M059J (cell line): ENCODE measurements at places on chromosomes 7 and 10.

- no peak for DNase-seq
Observed at GRCh38 chr7:122637784-122638183, 61.1 kb downstream of the RNF133 start.

- DNase-seq: no peak
Observed at GRCh38 chr10:38072552-38072951, 21.6 kb upstream of the ZNF37A start.

DNA sequence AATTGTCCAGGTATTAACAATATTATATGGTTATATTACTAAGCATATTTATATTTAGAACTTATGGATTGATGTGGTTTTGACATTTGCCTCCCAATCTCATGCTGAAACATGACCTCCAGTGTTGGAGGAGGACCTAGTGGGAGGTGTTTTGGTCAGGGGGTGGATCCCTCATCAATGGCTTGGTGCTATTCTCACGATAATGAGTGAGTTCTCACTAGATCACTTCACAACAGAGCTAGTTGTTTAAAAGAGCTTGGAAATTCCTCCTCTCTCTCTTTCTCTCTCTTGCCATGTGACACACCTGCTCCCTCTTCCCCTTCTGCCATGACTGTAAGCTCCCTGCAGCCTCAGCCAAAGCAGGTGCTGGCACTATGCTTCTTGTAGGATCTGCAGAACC lies 19.0 kb downstream of the TFEC start:
- DNase-seq: no peak

GRCh38 chr10:126638542-126638941 lies 32.0 kb downstream of the C10orf90 start:
- peak; percentile 32 for DNase-seq

GRCh38 chr10:124009231-124010015 lies 84.0 kb downstream of the CHST15 start:
- peak; percentile 38 for DNase-seq

DNA sequence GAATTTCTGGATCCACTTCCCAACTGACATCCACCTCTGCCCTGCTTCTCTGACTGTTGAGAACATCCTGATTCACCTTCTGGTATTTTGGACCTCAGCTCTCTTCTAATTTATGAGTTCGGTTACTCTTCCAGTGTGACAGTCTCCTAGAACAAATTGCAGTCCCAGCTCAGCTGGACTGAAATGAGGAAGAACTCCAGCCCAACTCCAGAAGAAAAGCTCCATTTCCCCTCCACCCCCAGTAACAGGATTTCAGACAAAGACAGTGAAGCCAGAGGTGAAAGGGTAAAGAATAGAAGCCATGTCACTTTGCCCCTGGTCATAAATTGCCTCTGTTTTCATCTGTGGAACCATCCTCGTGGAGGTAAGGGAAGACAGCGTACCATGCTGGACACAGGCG lies 26.2 kb upstream of the INHBA start:
- DNase-seq: no peak

DNA sequence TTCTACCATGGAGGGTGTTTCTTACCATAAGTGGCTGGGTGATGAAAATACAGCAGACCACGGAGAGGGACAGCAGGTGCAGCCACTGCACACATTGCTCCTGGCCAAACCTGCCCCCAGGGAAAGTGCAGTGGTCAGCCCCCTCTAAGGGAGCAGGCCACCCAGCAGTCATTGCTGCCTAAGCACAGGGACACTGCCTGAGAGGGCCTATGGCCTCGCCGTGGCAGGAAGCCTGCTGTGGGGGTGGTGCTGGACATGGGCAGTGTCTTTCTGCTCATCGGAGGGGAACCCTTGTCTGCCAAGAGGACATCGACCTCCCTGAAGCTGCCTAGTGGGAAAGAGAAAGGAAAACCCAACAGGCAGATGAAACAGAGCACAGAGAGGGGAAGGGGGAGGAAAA lies 118.3 kb downstream of the PKD1L1 start:
- no peak for DNase-seq

GRCh38 chr7:22860784-22861482 lies 38.3 kb upstream of the TOMM7 start:
- peak; percentile 37 for DNase-seq
